ENCODE measurements at places on chromosomes 7 and 10.

DNA sequence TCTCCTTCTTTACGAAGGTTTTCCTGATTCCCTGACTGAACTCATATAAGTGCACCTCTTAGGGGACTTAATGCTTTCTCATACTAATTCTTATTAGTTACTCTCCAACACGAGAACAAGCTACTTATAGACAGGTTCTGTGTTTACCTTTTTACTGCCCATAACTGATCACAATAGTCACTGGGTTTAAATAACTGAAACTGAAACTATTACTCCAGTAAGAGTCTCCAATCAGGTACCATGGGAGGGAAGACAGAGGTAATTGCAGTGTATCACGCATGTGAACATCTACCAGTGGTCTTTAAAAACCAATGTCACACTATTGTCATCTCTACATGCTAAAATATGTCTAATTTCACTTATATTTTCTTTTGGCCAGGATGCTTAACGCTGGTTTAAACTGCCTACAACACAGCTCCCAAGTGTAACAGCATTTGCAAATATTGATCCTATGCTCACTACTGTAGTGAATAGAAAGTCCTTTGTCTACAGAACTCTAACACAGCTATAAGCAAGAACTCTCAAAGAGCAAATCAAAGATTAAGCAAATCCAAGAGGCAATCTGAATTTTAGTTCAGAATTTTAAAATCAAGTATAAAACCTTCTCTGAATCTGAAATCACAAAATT, 3.6 kb downstream of the GDI2 start:
- DNase-seq, result no peak

GRCh38 chr7:47837826-47838225, 110.4 kb downstream of the PKD1L1 start:
- no peak for DNase-seq

DNA sequence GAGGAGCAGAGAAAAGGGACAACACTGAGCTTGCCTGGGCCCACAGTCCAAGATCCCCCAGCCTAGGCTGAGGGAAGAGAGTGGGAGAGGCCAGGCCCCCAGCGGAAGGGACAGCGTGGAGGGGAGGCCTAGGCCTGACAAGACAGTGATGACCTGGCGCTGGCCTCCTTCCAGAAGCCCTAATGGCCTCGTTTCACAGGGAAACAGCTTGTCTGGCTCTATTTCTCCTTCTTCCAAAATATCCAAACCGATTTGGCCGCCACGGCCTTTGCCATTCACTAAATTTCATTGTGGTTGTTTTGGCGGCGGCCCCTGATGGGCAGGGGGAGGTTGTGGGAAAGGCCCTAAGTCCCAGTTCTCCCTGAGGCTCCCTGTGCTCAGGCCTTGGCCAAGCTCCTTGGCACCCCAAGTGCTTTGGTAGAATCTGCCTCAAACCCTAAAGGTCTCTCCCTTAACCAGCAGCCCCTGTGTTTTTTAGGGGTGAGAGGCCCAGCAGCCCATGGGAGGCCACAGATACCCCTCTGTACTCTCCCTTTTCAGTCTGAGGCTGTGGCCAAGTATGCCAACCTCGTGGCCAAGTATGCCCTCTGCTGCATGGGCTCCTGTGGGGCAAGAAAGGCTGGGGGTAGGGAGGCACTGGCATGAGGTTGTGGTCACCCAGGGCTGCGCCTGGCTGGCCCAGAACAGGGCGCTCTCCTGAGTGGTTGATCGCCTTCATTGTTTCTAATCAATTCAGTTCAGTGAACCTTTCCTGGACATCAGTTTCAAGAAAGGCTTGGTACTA, 37.3 kb downstream of the PAX2 start:
- DNase-seq, result no peak

GRCh38 chr7:34177476-34177875, 272.1 kb downstream of the BMPER start:
- no peak for DNase-seq

GRCh38 chr7:101733713-101734475, 83.5 kb upstream of the CUX1 start:
- no peak for DNase-seq

DNA sequence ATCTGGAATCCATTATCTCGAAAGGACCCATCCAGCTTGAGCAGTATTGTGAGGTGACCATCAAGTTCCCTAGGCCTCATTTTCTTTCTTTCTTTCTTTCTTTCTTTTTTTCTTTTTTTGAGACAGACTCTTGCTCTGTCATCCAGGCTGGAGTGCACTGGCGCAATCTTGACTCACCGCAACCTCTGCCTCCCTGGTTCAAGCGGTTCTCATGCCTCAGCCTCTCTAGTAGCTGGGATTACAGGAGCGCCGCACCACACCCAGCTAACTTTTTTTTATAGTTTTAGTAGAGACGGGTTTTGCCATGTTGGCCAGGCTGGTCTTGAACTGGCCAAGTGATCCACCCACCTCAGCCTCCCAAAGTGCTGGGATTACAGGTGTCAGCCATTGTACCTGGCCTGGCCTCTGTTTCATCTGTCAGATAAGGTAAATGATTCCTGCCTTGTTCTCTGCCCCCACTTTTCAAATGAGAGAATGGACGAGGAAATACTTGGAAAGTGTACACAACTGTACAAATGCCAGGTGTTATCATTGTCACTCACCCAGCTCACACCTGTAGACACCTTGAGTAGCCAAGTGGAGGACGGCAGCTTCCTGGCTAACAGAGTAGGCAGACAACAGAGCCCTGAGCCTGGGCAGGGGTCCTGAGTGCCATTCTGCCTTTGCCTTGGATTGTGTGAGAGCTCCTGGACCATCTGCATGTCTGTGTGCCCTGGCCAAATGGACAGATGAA, 54.1 kb downstream of the HK1 start:
- no peak for DNase-seq

- no peak for DNase-seq
Measured at GRCh38 chr10:22657566-22658225, 56.7 kb downstream of the PIP4K2A start.

- DNase-seq, result no peak
Measured at GRCh38 chr7:1197997-1198625, 34.6 kb upstream of the UNCX start.

- no peak for DNase-seq
Measured at GRCh38 chr7:100543586-100543985, 4.6 kb downstream of the AGFG2 start.

- DNase-seq, result no peak
Measured at GRCh38 chr10:86712317-86712707, 44.0 kb downstream of the LDB3 start.

DNA sequence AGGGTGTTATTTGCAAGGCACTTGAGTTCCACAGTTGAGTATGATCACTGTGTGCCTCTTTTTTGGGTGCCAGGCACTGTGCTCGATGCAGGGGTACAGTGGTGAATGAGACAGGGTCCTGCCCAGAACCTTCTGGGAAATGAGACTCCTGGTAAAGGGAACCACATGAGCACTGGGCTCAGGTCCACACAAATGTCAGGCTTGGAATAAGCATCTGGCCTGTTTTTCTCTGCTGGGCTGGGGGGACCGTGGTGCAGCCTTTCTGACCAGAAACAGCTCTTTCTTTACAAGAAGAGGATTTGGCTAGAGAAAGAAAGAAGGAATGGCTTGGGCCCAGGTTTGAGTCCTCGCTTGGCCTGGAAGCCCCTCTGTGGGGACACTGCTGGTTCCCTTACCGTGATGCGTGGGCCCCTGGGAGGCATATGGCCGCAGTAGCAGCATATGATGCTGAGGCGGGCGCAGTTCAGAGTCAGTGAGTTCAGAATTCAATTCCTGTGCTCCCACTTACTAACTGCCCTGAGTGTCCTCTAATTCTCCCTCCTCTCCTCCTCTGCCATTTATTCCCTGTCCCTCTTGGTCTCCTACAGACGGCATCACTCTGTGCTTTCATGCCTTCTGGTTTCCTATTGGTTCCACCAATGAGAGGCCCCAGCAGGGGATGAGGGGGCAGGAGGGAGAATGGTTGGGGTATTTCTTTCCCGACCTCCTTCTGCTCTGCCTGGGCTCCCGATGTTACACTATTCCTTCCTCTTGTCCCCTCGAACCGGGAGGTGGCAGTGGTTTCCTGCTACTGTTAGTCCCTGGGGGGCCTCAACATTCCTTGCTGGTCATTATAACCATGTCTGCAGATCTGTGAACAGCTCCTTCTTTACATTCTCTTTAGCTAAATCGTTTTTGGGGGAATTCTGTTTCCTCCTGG, 9.6 kb upstream of the KCP start:
- DNase-seq, result peak; percentile 22

DNA sequence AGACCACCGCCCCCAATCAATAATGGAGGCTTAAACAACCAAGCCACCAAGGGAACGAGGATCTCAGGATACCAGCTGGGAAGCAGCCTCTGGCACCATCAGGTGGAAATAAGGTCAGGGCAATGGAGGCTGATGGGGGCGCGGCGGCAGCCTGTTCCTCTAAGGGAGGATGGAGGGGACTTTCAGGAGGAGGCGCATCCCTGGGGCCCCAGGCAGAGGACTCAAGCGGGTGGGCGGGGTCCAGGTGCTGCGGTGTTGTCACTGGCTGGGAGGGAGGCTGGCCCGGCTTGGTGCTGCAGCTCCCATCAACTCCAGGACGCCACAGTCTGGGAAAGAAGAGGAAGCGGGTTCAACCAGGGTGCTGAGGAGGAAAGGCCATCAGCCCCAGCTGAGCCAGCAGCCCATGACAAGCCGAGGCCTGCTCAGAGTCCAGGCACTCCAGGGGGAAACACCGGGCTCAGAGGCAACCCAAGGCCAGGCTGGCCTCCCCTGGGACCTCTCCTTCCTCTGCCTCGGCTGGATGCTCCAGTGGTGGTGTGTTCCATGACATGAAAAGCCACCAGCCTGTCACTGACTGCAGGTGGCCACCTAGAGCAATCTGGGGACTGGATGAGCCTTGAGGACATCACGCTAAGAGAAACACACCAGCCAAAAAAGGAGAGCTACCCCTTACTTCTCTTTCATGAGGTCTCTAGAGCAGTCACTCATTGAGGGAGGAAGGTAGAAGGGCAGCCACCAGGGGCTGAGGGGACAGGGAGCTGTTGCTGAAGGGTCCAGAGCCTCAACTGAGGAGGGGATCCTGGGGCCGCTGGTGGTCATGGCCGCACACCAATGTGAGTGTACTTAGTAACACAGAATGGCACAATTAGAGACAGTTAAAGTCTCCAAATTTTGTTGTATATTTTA, 4.6 kb downstream of the GIGYF1 start:
- DNase-seq, result no peak

DNA sequence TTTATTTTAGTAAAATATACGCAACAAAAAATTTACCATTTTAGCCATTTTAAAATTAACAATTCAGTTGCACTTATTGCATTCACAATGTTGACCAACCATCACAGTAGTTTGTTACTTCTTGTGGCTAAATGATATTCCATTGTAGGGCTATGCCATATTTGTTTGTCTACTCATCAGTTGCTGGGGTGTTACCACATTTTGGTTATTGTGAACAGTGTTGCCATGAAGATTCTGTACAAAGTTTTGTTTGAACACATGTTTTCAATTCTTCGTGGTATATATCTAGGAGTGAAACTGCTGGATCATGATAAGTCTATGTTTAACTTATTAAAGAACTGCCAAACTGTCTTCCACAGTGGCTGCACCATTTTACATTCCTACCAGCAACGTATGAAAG, 46.3 kb upstream of the ZNF365 start:
- no peak for DNase-seq

DNA sequence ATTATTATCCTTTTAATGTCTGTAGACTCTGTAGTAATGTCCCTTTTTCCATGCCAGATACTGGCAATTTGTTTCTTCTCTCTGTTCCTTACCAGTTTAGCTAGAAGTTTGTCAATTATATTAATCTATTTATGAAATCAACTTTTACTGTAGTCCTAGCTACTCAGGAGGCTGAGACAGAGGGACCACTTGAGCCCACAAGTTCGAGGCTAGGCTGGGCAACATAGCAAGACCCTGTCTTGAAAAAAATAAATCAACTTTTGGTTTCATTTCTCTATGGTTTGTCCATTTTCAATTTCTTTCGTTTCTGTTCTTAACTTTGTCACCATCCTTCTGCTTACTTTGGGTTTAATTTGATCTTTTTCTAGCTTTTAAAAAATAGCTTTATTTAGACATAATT, 42.5 kb upstream of the PLA2G12B start:
- no peak for DNase-seq

DNA sequence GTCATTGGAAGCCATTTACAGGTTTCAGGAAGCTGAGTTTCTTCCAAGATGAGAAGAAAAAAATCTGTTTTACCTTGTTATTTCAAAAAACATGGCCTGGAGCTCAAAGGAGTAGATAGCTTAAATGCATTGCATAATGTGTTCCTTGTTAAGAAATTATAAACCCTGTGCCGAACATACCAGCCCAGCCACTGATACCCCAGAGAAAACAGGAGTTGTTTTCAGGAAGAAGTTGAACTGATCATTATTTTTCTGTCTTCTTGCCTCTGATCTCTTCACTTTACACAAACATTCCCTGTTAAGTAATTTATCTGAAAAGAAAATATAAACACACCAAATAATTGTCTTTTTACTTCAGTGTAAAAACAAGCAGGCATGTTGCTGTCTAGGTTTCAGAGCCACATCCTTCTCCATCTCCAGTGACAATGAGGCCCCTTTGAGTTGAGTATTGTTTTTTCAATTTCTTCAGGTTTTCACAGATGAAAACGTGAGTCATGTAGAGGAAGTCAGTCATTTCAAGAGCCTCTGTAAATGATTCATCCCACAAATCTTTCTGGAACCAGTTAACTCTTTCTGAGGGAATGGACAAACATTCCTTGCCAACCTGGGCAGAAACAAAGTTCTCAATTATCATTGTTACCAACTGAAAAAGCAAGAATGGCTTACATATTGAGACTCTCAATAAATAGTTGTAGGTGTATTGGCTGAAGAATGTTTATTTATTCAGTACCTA, 244.2 kb downstream of the IPMK start:
- DNase-seq, result no peak

DNA sequence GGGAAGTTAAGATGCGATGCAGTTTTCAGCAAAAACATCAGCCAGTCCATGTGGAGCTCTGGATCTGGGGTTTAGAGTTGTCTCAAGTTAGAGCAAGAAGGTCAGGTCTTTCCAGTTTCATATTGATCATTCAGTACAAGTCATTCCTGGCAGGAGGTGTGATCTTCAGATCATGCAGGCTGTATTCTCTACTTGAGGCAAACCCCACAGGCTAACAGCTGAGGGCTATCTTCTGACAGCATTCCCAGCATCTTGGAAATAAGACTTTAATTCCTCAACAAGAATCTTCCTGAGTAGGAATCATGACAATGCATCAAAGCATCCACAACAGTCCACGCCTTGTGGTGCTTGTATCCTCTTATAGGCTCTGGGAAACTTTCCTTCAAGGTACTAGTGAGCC, 94.9 kb upstream of the ZNF438 start:
- DNase-seq, result no peak

GRCh38 chr7:82154728-82155127, 288.8 kb downstream of the CACNA2D1 start:
- DNase-seq, result no peak

- no peak for DNase-seq
Measured at GRCh38 chr7:141276031-141276430, 202.2 kb downstream of the TMEM178B start.

GRCh38 chr7:12729112-12729511, 41.7 kb downstream of the ARL4A start:
- no peak for DNase-seq

- DNase-seq, result no peak
Measured at GRCh38 chr7:137151041-137151689, 192.4 kb downstream of the PTN start.

Data from RWPE2 (cell line).